ENCODE measurements at places on chromosomes 1 and 21.

DNA sequence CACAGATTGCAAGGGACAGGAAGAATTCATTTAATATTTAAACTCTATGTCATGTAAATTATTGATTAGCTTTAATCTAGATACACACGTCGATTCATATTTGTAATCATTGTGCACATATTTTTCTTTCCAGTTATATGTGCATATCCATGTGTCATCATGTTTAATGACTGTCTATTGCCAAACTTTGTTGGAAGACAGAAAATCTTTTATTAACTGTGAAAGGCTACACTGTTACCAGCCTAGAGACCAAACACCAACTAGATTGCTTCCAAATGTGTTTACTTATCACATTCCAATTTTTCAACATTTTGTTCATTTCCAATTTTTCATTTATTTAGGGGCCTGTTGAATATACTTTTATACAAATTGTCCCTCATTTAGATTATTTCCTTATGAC is 43.2 kb upstream of the CACHD1 start:
- DNase-seq: no peak

GRCh38 chr1:154186852-154187501 is 4.9 kb downstream of the TPM3 start:
- no peak for DNase-seq

DNA sequence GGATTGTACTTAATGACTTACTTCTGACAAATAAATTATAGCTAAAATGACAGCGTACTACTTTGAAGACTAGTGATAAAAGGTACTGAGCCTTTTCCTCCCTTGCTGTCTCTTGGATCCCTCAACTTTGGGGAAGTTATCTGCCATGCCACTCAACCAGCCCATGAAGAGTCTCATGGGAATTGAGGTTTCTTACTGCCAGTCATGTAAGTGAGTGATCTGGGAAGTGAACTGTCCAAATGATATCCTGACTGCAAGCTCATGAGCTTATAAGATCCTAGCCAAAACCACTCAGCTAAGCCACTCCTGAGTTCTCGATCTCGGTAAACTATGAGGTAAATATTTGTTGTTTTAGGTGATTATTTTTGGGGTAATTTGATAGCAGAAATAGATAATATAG is 247.8 kb downstream of the NCAM2 start:
- no peak for DNase-seq

DNA sequence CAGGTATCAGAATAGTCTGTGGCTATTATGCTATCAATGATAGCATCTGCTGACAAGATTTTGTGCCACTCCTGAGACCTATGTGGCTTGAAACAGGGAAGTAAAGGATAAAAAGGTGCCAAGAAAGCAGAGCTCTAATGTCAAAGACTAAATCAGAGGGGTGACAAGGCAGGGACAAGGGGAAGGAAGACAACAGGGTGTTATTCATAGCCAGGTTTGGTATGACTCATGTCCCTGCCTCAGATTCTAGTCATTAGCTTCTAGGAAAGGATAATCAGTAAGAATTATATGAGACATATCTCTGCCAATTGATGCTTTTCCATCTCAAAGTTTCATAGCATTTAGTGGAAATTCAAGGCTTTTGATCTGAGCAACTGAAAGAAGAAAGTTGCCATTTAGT is 31.8 kb upstream of the PLD5 start:
- no peak for DNase-seq

DNA sequence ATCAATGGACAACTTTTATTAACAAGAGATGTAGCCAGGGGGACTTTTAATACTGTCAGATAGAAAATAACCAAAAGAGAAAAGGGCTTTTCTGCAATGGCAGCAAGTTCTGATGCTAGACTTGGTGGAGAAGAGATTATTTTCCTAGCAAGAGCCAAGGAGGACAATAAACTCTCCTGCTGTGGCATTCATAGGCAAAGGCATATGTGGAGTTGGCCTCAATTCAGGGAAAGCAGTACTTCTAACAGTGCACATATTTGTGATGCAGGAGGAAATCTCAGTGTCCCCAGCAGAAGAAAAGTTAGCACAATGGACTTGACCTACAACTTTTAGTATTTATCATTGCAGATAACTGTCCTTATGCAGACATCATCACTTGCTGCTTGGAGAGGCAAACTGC is 75.1 kb upstream of the GRIK1 start:
- no peak for DNase-seq

GRCh38 chr21:16770266-16770665 is 742.6 kb upstream of the CXADR start:
- DNase-seq: no peak

GRCh38 chr21:31216206-31216605 is 127.9 kb downstream of the TIAM1 start:
- DNase-seq: no peak

DNA sequence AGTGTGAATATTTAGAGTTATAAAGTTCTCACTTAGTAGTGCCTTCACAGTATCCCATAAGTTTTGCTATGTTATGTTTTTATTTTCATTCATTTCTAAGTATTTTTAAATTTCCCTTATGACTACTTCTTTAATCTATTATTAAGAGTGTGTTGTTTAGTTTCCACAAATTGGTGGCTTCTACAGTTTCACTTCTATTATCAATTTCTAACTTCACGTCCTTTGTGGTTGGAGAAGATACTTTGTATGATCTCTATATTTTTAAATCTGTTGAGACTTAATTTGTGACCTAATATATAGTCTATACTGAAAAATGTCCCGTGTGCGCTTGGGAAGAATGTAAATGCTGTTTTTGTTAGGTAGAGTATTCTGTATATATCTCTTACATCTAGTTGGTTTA is 11.7 kb downstream of the CHIA start:
- DNase-seq: no peak

DNA sequence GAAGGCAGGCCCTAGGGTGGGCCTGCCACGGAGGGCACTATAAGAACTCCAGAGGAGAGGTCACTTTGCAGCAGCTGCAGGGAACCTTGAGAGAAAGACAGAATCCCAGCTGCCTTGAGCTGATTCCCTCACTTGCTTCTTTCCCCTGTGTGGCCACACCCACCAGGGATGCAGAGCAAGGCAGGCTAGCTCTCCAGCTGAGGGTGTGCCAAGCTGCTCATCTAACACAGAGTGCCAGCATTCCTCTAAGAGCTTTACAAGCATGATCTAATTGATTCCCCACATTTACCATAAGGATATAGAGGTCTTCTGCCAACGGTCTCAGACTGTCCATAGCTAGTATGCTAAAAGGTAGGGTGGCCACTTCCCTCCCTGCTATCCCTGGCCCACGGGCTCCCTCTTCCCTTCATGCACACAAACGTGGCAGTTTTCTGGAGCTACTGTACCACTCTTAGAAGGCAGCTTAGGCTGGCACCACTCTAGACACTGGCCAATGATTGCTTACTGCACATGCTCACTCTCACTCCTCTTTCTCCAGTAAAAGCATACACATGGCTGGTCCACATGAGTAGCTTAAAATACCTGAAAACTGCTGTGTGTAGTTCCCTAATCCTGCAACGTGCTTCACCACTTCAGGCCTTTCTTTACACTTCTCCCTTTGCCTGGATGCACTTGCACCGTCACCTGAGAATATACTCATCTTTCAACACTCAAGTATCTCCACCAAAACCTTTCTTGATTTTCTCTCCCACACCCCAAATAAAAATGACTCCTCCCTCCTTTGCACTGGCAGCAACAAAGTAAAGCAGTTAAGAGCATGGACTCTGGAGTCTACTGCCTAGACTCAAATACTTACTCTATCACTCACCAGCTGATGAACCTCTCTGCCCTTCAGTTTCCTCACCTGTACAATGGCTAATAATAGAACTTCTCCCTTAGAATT is 57.7 kb downstream of the DMAP1 start:
- peak; percentile 13 for DNase-seq

DNA sequence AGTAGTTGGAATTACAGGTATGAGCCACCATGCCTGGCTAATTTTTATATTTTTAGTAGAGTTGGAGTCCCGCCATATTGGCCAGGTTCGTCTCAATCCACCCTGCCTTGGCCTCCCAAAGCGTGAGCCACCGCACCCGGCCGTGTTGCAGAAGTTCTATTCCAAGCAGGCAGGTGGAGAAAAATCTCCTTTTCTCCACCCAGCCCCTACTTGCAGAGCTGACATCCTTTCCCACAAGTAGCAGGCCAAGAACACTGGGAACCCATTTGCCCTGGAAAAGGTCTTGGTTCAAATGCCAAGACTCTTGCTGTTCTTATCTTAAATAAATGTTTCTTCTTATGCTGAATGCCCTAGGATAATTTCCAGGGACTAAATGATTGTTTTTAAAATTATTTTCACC is 17.5 kb downstream of the AGL start:
- no peak for DNase-seq

GRCh38 chr1:164704954-164705353 is 146.0 kb downstream of the PBX1 start:
- DNase-seq: no peak

- DNase-seq: no peak
Observed at GRCh38 chr1:234780531-234781162, 170.7 kb upstream of the IRF2BP2 start.

GRCh38 chr1:96978901-96979300 is 257.3 kb downstream of the PTBP2 start:
- DNase-seq: no peak

- no peak for DNase-seq
Observed at GRCh38 chr1:223016890-223017289, 126.2 kb downstream of the TLR5 start.

GRCh38 chr1:243343970-243344937 is 88.4 kb downstream of the SDCCAG8 start:
- peak; percentile 8 for DNase-seq

- no peak for DNase-seq
Observed at GRCh38 chr1:184556665-184557064, 169.8 kb downstream of the C1orf21 start.

- no peak for DNase-seq
Observed at GRCh38 chr1:5938101-5938646, 54.1 kb downstream of the NPHP4 start.

DNA sequence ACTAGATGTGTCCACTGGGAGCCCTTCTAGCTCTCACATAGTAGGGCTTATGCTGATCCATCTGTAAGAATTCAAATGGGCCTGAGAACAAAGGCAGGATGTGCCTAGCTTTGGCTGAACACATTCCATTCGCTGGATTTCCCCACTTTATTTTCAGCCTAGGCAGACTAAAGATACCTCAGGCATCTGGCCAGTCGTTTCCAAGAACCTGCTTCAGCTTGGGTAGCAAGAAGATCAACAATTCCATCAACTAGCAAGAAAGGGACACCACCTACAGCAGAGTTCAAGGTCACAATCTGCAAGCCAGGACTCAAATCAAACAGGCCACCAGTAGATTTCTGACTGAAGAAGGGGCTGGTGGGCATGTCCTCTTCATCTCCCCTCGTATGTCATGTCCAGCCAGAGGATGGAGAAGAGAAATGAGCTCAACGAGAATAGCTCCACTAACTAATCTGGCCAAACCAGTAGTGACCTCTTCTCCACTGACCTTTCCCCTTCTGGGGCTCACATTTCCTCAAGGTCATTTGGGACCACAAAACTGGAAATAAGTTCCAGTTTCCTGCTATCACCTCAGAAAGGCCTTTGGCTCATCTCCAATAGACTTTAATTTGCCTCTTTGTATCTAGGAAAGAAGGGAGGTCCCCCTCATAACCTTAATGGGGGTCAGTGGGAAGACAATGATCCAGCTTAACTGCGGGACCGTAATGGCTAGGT is 14.2 kb downstream of the TXNIP start:
- DNase-seq: no peak

Data from fibroblast of the conjunctiva (primary cell).